Gastrocnemius medialis (tissue), 4 donors: ENCODE measurements at places on chromosomes 2 and 18. TPM values are rescaled to one million over a fixed set of nuclear protein-coding genes. Genes with fewer than 3 reads are reported as not detected.

GRCh38 chr18:2969695-2970094 is 43.2 kb downstream of the LPIN2 start:
- H3K4me1 ChIP-seq, result peaks cover 16% of the 10 kb centered on the region
- H3K36me3 ChIP-seq, result no peaks in the 10 kb centered on the region
- no peak overlapping the region for H3K27ac ChIP-seq

- H3K27ac ChIP-seq, result no peak overlapping the region
- no peak for DNase-seq
- H3K36me3 ChIP-seq, result no peaks in the 10 kb centered on the region
- H3K4me1 ChIP-seq, result no peaks in the 10 kb centered on the region
- H3K4me3 ChIP-seq, result no peak overlapping the region
- no peaks in the 10 kb centered on the region for H3K27me3 ChIP-seq
These were observed 116.4 kb downstream of the RTP5 start for GRCh38 chr2:241985986-241986329.

DNA sequence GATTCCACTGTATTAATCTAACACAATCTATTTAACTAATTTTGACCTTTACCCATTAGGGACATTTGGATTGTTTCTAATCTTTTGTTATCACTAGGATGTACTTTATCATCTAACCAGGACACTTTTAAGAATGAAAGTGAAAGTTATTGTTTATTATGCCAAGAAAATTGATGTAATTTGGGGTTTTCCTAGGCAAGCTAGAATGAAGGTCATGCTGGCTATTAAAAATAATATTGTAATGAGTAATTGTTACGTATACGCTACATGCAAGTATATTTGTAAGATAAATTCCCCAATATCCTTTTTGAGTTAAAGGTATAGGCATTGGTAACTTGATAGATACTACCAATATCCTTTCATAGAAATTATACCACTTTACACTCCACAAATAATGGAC is 74.6 kb downstream of the COL5A2 start:
- H3K36me3 ChIP-seq, result no peaks in the 10 kb centered on the region
- H3K4me1 ChIP-seq, result no peaks in the 10 kb centered on the region
- no peak overlapping the region for H3K27ac ChIP-seq
- no peaks in the 10 kb centered on the region for H3K27me3 ChIP-seq
- H3K4me3 ChIP-seq, result no peak overlapping the region

DNA sequence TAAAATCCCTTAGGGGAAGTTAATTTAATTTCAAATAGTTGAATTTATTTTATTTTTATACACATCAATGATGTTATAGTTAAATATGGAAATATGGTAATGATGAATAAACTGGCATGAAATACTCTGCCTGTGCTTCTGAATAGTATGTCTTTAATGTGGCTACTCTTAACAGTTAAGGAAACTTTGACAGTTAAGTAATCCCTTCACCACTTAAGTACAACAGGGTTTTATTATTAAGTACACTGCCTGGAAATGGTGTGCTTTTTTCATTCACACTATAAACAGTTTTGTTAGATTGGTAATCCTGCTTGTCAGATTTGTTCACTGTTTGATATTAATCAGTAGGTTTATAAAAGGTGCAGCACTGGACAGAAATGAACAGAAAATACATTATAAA is 412.0 kb upstream of the ZEB2 start:
- no peak for DNase-seq
- H3K27me3 ChIP-seq, result no peaks in the 10 kb centered on the region
- no peak overlapping the region for H3K27ac ChIP-seq
- H3K36me3 ChIP-seq, result no peaks in the 10 kb centered on the region
- H3K4me1 ChIP-seq, result no peaks in the 10 kb centered on the region

- H3K4me1 ChIP-seq, result no peaks in the 10 kb centered on the region
- no peak overlapping the region for H3K27ac ChIP-seq
- H3K27me3 ChIP-seq, result no peaks in the 10 kb centered on the region
- no peaks in the 10 kb centered on the region for H3K36me3 ChIP-seq
These were observed 3.5 kb downstream of the ATP6V1B1 start for GRCh38 chr2:70939001-70939838.

- no peak for DNase-seq
- H3K4me1 ChIP-seq, result peaks cover 14% of the 10 kb centered on the region
- no peak overlapping the region for H3K4me3 ChIP-seq
- no peak overlapping the region for H3K27ac ChIP-seq
- H3K36me3 ChIP-seq, result no peaks in the 10 kb centered on the region
These were observed 22.8 kb upstream of the PTMA start for GRCh38 chr2:231685349-231686191.

DNA sequence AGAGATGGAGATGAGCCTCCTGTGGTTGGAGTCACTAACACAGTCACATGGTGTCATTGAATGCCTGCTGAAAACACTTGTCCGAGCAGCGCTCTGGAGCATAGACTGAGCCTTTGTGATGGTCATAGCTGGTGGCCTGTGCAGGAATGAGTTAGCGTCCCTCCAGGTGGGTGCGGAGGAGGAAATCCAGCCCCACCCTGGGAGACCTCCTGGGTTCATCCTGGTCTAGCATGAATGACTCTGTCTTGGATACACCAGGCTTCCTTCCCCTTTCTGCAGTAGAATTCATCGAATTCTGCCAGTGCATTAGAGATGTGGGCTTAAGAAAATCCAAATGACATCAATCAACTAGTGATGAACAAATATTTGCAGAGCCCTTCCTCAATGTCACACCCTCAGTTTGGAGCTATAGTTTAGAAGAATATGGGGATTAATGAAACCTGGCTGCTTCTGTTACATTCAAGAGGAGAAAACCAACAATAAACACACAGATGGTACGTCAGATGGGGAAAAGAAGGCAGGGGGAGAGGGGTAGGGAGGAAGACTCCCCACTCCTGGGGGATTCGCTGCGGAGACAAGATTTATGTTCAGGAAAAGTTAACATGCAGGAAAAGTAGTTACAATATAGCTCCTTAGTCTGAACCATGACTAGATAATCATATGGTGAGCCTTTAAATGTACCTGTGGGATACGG is 136.7 kb downstream of the DDX1 start:
- DNase-seq, result no peak
- H3K27ac ChIP-seq, result no peak overlapping the region
- no peaks in the 10 kb centered on the region for H3K27me3 ChIP-seq
- peaks cover 15% of the 10 kb centered on the region for H3K4me1 ChIP-seq
- H3K36me3 ChIP-seq, result no peaks in the 10 kb centered on the region
- no peak overlapping the region for H3K4me3 ChIP-seq

DNA sequence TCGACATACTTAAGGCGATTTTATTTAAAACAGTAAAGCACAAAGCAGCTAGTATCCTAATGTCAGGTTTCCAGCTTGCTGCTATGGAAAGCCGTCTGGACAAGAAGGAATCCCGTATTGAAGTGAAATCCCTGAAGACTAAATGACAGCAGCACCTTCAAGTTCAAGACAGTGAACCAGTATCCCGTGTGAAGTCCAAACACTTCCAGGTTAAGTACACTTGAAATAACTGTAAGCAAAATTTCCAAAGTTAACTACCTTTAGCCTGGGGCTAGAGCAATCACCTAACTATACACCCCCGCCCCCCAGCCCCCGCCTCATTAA is 1.2 kb downstream of the MBOAT2 start:
- H3K27me3 ChIP-seq, result no peaks in the 10 kb centered on the region
- no peak overlapping the region for H3K27ac ChIP-seq
- H3K4me1 ChIP-seq, result no peaks in the 10 kb centered on the region
- no peaks in the 10 kb centered on the region for H3K36me3 ChIP-seq
- DNase-seq, result no peak

GRCh38 chr2:95348609-95349567 is 51.7 kb downstream of the KCNIP3 start:
- no peaks in the 10 kb centered on the region for H3K27me3 ChIP-seq
- peaks cover 3% of the 10 kb centered on the region for H3K4me1 ChIP-seq
- H3K36me3 ChIP-seq, result no peaks in the 10 kb centered on the region
- no peak overlapping the region for H3K4me3 ChIP-seq
- H3K27ac ChIP-seq, result no peak overlapping the region
- DNase-seq, result no peak

- DNase-seq, result no peak
- peak overlapping the region; percentile 75 for H3K27ac ChIP-seq
- no peaks in the 10 kb centered on the region for H3K36me3 ChIP-seq
- peaks cover 12% of the 10 kb centered on the region for H3K4me1 ChIP-seq
These were observed 132.9 kb upstream of the MGAT5 start for GRCh38 chr2:134120733-134121630.

DNA sequence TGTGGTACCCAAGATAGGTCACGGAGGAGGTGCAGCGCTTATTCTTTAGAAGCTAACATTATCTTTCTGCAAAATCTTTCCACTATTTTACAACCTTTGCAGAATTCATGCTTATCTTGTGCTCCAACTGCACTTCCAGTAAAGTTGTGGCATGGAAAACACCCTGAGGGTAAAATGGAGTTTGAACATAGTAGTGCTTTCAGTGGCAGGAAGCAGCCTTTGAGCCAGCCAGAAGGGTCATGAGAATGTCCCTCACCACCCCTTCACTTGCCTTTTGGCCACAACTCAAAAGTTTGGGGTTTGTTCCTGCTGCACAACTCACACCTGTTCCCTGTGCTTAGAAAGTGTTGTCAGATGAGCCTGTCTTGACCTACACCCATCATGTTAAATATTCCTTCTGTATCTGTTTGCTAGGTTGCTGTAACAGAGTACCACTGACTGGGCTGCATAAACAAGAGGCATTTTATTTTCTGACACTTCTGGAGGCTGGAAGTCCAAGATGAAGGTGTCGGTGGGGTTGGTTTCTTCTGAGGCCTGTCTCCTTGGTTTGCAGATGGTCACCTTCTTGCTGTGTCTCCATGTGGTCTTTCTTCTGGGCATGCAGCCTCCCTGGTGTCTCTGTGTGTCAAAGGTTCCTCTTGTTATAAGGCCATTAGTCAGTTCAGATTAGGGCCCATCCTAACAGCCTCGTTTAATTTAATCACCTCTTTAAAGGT is 194.1 kb downstream of the SMAD7 start:
- no peak overlapping the region for H3K27ac ChIP-seq
- peaks cover 12% of the 10 kb centered on the region for H3K4me1 ChIP-seq
- DNase-seq, result no peak
- H3K27me3 ChIP-seq, result no peaks in the 10 kb centered on the region
- no peak overlapping the region for H3K4me3 ChIP-seq

Gene NCKAP5
- total RNA-seq, result 0.03 TPM

Gene RAB17
- 1.3 TPM for total RNA-seq

Gene CHRNG
- 35.5 TPM for total RNA-seq

Gene FBXO48
- total RNA-seq, result 1.2 TPM

Gene CASP8
- 3.3 TPM for total RNA-seq

Gene REG3A
- total RNA-seq, result not detected

Gene TEX44
- not detected for total RNA-seq

Gene NR4A2
- 1.7 TPM for total RNA-seq

Gene ASXL2
- total RNA-seq, result 22.5 TPM
